ENCODE measurements at places on chromosomes 1 and 21. TPM values are rescaled to one million over a fixed set of nuclear protein-coding genes. Genes with fewer than 3 reads are reported as not detected.

DNA sequence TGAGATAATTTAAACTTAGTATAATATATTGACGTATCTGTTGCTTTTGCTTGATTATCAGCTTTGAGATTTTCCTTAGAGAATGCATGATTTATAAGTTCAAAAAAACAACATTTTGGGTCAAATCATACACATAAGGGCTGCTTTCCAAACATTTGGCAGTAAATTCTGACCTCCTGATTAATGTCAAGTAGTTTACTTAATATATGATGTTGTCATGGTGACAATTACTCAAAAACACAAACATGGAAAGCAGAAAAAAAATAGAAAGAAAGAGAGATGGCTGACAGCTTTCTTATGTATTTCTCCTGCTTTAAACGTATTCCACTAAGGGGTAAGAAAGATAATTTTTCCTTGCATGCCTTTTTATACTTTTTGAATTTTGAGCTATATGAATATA lies 258.2 kb upstream of the C1orf105 start:
- no peak for DNase-seq
- H3K27me3 ChIP-seq: no peaks in the 10 kb centered on the region
- H3K27ac ChIP-seq: no peak overlapping the region

GRCh38 chr1:238088560-238089290 lies 198.0 kb upstream of the ZP4 start:
- H3K27ac ChIP-seq: no peak overlapping the region
- no peak for DNase-seq
- no peaks in the 10 kb centered on the region for H3K27me3 ChIP-seq
- H3K4me1 ChIP-seq: no peaks in the 10 kb centered on the region
- H3K4me3 ChIP-seq: no peak overlapping the region

DNA sequence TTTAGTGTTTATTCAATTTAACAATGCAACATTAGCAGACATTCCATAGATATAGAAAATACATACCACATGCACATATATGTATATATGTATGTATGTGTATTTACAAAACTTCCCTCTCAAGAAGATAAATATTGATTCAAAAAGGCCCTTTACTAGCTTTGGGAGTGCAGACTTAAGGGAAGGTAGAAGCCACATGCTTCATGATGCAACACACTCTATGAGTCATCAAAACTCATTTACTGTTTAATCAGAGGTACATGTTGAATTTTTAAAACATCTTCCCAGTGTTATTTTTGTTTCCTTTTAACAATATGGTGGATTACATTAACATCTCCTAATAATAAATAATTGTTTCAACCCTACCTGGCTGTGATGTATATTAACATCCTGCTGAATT lies 61.4 kb upstream of the KIRREL1 start:
- H3K4me1 ChIP-seq: no peaks in the 10 kb centered on the region
- no peak overlapping the region for H3K4me3 ChIP-seq
- H3K36me3 ChIP-seq: no peaks in the 10 kb centered on the region
- DNase-seq: no peak

- no peaks in the 10 kb centered on the region for H3K27me3 ChIP-seq
- DNase-seq: no peak
- no peaks in the 10 kb centered on the region for H3K36me3 ChIP-seq
- H3K4me3 ChIP-seq: no peak overlapping the region
- peaks cover 16% of the 10 kb centered on the region for H3K4me1 ChIP-seq
- no peak overlapping the region for H3K27ac ChIP-seq
These were observed 20.4 kb downstream of the DEGS1 start for GRCh38 chr1:224203243-224204016.

GRCh38 chr1:61424382-61424781 lies 300.6 kb downstream of the TM2D1 start:
- H3K4me1 ChIP-seq: peaks cover 22% of the 10 kb centered on the region
- H3K4me3 ChIP-seq: no peak overlapping the region
- H3K36me3 ChIP-seq: peaks cover 2% of the 10 kb centered on the region
- no peaks in the 10 kb centered on the region for H3K27me3 ChIP-seq
- H3K27ac ChIP-seq: no peak overlapping the region
- DNase-seq: no peak

DNA sequence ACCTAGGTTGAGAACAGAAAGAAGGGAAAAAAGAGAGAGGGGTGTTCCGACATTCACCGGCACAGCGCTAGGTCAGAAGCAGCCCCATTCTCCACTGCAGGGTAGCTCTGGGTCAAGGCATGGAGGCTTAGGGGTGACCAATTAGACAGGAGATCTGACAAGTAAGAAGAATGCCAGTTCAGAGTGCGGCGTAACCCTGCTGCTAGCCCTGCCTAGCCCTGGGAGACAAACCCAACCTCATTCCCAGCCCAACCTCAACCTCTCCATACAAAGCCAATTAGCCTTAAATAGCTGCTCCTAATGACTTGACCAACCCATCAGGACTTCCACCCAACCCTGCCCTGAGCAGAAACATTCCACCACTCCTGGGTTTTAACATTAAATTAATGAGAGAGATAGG lies 3.4 kb downstream of the PRELP start:
- DNase-seq: no peak
- no peak overlapping the region for H3K4me3 ChIP-seq
- peaks cover 7% of the 10 kb centered on the region for H3K4me1 ChIP-seq
- H3K27me3 ChIP-seq: peaks cover 28% of the 10 kb centered on the region
- no peak overlapping the region for H3K27ac ChIP-seq

GRCh38 chr1:62676611-62677356 lies 11.4 kb downstream of the DOCK7 start:
- no peak overlapping the region for H3K27ac ChIP-seq
- DNase-seq: no peak
- no peaks in the 10 kb centered on the region for H3K27me3 ChIP-seq
- no peak overlapping the region for H3K4me3 ChIP-seq
- H3K36me3 ChIP-seq: no peaks in the 10 kb centered on the region

GRCh38 chr1:209328196-209328595 lies 255.3 kb upstream of the CAMK1G start:
- H3K27me3 ChIP-seq: no peaks in the 10 kb centered on the region
- no peaks in the 10 kb centered on the region for H3K4me1 ChIP-seq
- H3K27ac ChIP-seq: no peak overlapping the region
- no peak overlapping the region for H3K4me3 ChIP-seq
- no peaks in the 10 kb centered on the region for H3K36me3 ChIP-seq

GRCh38 chr1:202397256-202397655 lies 48.8 kb downstream of the PPP1R12B start:
- DNase-seq: peak; percentile 2
- H3K27me3 ChIP-seq: no peaks in the 10 kb centered on the region
- no peaks in the 10 kb centered on the region for H3K4me1 ChIP-seq
- no peak overlapping the region for H3K4me3 ChIP-seq
- H3K27ac ChIP-seq: no peak overlapping the region
- no peaks in the 10 kb centered on the region for H3K36me3 ChIP-seq

- H3K36me3 ChIP-seq: no peaks in the 10 kb centered on the region
- H3K4me3 ChIP-seq: no peak overlapping the region
- no peaks in the 10 kb centered on the region for H3K4me1 ChIP-seq
- H3K27me3 ChIP-seq: no peaks in the 10 kb centered on the region
- no peak overlapping the region for H3K27ac ChIP-seq
These were observed 39.4 kb downstream of the C1orf21 start for GRCh38 chr1:184426278-184426674.

DNA sequence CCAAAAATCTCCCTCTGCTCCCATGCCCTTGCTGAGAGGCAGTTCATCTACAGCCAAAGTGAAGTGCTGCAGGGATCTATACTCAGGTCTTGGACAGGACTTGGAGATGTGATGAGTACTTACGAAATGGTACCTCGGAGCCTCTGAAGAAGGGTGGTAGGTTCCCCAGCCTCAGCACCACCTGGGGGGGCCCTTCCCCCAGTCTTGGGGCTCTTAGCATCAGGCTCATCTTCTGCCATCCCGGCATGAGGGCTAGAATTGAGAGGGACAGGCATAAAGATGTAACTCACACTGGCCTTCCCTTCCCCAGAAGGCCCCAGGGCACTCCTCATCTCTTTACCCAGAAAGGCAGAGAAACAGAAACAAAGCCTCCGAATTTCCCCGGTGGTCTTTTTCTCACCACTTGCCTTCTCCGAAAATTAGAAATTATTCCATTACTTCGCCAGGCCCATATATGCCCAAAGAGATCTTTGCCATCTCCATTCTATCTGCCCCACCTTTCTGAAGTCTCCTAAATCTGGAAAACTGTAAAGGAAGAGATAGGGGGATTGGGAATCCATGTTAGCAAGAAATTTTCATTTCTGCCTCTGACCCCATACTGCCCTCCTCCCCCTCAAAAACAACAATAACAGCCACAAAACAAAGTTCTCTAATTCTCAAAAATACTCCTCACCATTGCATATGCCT lies 827 bp downstream of the RFX5 start:
- no peaks in the 10 kb centered on the region for H3K27me3 ChIP-seq
- peaks cover 3% of the 10 kb centered on the region for H3K36me3 ChIP-seq
- peaks cover 11% of the 10 kb centered on the region for H3K4me1 ChIP-seq
- peak overlapping the region; percentile 48 for H3K4me3 ChIP-seq

DNA sequence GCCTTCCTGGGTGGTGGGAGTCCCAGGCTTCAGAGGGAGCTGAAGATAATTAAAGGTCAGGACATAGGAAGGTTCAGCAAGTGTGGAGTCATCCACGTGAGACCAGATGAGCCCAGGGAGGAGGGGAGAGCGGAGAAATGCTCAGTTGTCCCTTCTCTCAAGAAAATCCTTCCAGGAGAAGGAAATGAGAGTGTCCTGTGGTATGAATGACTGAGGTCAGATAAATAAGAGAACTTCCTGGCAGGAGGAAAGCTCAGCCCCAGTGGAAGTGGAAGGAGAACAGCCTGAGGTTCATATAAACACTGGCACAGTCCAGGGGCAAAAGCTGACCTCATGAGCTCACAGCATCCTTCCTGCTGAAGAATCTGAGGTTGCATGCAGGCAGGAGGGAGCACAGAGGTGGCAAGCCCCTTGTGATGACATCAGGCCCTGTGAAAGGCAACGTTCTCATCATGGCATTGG lies 97.6 kb downstream of the NAV1 start:
- H3K27ac ChIP-seq: peak overlapping the region; percentile 91
- H3K27me3 ChIP-seq: no peaks in the 10 kb centered on the region
- H3K4me1 ChIP-seq: peaks cover 56% of the 10 kb centered on the region
- H3K4me3 ChIP-seq: no peak overlapping the region
- DNase-seq: peak; percentile 88

GRCh38 chr1:182589931-182590330 lies 875 bp upstream of the RNASEL start:
- no peak overlapping the region for H3K4me3 ChIP-seq
- no peak for DNase-seq
- H3K27me3 ChIP-seq: peaks cover 7% of the 10 kb centered on the region
- no peak overlapping the region for H3K27ac ChIP-seq
- H3K36me3 ChIP-seq: no peaks in the 10 kb centered on the region
- H3K4me1 ChIP-seq: peaks cover 9% of the 10 kb centered on the region

GRCh38 chr1:155002464-155003226 lies at the start of gene ZBTB7B:
ZBTB7B (plus strand) TSS chr1:155002802; CDS start chr1:155014661, 11,859 bp downstream.
- H3K4me1 ChIP-seq: peaks cover 25% of the 10 kb centered on the region
- H3K27ac ChIP-seq: peak within 1 kb of the TSS; percentile 63
- peak within 1 kb of the TSS; percentile 65 for H3K4me3 ChIP-seq
- no peaks in the 10 kb centered on the region for H3K27me3 ChIP-seq

- H3K36me3 ChIP-seq: no peaks in the 10 kb centered on the region
- no peak for DNase-seq
- H3K4me1 ChIP-seq: peaks cover under 1% of the 10 kb centered on the region
- no peak overlapping the region for H3K27ac ChIP-seq
- no peaks in the 10 kb centered on the region for H3K27me3 ChIP-seq
- no peak overlapping the region for H3K4me3 ChIP-seq
These were observed 85.7 kb upstream of the RALGPS2 start for GRCh38 chr1:178639326-178639725.

DNA sequence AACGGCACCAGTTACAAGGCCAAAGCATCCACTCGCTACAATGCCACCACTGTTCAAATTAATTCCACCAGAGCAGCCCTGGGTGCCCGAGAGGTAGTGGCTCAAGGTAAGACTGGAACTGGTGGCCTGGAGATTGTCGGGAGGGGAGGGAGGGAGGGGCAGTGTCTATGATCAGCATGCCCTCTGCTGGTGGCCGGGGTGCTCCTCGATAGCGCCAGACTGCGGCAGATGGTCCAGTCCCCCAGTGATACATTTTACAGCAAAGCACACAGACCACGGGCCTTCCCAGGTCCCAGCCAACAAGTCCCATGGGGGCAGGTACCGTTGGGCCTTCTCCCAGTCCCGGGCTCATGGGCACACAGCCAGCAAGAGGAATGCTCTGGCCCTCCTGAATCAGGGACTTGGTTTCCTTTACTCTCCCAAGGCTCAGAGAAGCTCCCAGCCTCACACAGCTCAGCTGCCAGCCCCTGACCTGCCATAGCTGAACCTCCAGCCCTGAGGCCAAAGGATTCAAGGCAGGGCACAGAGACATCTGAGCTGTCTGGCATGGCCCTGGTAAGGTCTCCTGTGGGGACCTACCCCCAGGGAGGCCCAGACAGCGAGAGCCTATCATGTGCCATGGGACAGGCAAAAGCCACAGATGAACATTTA lies 15.3 kb downstream of the ACOT7 start:
- no peaks in the 10 kb centered on the region for H3K4me1 ChIP-seq
- no peak overlapping the region for H3K4me3 ChIP-seq
- no peak overlapping the region for H3K27ac ChIP-seq
- DNase-seq: no peak
- H3K27me3 ChIP-seq: no peaks in the 10 kb centered on the region

DNA sequence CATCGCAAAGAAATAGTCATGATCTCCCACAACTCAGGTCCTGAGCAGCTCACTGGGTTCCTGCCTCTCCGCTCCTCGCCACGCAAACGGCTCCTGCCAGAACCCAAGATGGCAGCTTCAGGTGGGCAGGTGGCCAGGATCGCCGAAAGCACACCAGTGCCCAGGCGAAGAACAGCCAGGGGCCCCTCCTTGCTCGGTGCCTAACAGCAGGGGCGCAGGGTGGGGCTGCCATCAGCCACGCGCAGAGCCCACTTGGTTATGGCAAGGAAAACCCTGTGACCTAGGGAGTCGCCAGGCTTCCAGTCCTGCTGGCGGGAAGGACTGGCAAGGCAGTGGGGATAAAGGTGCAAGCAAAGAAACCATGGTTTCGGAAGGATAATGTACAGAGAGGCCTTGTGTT lies 47.5 kb downstream of the ARID4B start:
- H3K4me1 ChIP-seq: no peaks in the 10 kb centered on the region
- H3K27me3 ChIP-seq: no peaks in the 10 kb centered on the region
- H3K36me3 ChIP-seq: no peaks in the 10 kb centered on the region
- no peak overlapping the region for H3K4me3 ChIP-seq

- H3K36me3 ChIP-seq: peaks cover 17% of the 10 kb centered on the region
- H3K4me1 ChIP-seq: peaks cover 36% of the 10 kb centered on the region
- no peaks in the 10 kb centered on the region for H3K27me3 ChIP-seq
- H3K27ac ChIP-seq: no peak overlapping the region
- H3K4me3 ChIP-seq: no peak overlapping the region
These were observed 101.2 kb downstream of the FNBP1L start for GRCh38 chr1:93549131-93549530.

Gene OR2T11
- not detected for total RNA-seq

Gene TMEM61
- not detected for total RNA-seq

Gene CLCA4
- not detected for total RNA-seq

Gene EMC1
- total RNA-seq: 77.5 TPM

Gene VCAM1
- 1.7 TPM for total RNA-seq

Gene FAM177B
- not detected for total RNA-seq

Gene TTLL10
- not detected for total RNA-seq

Gene NEGR1
- 21.8 TPM for total RNA-seq

Gene GJA8
- total RNA-seq: not detected

Gene SYCP1
- total RNA-seq: not detected

All from endothelial cell of umbilical vein (primary cell).